ENCODE measurements at places on chromosomes 4 and X.

- DNase-seq = no peak
These were observed 38.5 kb upstream of the PDLIM5 start for GRCh38 chr4:94413085-94413840.

DNA sequence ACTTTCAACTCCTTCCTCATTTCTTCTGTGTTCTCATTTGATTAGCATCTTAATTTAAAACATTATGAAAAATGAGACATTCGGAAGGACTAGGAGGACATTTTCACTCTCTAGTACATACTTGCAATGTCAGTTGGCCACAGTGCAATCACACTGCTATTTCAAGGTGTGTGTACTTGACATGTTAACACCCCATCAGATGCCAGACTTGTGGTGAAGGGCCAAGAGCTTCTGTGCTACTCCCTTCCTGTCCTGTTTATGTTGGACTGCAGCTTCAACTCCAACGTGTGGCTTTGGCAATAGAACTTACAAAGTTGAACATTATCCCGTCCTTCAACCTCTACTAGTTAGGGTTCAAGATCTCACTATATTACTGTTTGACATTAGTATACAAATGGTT lies 221.0 kb downstream of the PALLD start:
- DNase-seq = no peak

DNA sequence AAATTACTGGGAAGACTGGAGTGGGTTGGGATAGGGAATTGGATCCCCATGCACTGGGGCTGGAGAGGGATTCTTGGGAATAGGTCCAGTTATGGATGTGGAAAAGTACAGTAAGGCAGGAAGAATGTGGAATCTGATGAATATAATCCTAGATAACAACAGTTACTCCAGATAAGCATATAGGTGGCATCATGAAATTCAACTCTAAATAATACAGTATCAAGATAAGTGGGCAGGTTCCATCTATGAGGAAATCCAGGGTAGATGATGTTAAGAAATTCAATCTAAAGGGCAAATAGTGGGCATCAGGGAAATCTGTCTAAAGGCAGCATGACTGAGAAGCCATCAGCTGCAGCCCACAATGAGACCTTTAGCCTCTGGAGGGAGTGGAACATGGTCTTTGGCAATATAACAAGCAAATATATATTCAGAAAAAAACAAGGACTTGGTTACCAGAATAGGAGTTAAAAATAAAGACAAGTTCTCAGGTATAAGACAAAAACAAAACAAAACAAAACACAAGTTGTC lies 1.2 kb downstream of the DTHD1 start:
- DNase-seq = no peak

DNA sequence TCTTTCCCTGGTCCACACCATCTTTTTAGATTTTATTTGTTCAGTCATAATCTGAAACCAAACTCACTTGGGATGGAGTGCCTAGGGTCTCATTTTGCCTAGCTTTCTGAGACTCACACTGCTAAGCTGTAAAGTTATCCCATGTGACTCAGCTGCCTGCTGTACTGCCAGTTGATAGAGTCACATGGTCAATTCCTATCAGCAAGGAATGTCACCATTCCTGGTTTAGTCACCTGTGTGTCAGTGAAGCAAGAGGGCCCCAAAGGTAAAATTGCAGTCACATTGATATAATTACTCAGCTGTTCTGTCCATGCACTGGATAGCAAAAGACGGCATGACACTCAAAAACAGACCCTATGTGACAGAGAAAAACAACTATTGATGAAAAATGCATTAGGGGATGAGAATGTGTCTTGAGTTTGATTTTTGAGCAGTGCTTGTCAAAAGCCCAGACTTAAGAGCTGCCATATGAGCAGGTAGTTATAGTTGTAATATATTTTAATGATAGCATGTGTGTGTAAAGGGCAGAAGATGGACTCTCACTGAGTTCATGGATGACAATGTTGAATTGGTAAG lies 413.2 kb downstream of the PPARGC1A start:
- DNase-seq = no peak

GRCh38 chr4:102105983-102106382 lies 239.3 kb downstream of the SLC39A8 start:
- no peak for DNase-seq

- no peak for DNase-seq
These were observed 296.0 kb upstream of the SFRP2 start for GRCh38 chr4:154084864-154085263.

- DNase-seq = no peak
These were observed 327.6 kb upstream of the MAOA start for GRCh38 chrX:43328358-43328946.

- no peak for DNase-seq
These were observed 66.6 kb downstream of the ING2 start for GRCh38 chr4:183571350-183571941.

DNA sequence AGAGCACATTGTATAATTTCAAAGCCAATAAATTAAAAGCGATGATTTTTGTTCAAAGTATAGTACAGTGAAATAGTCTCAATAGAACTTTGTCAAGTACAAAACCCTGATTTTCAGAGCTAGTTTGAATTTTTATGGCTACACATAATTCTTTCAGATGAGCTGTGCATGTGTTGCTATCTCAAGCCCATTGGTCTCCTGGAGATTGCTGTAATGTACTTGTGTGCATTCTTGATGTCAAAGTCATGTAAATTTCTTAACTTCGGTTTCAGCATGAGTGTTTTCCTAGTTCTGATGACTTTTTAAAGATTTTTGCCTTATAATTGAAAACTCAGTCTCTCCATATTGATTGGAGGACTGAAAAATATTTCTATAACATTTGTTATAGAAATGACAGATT lies 200.8 kb downstream of the CEP135 start:
- DNase-seq = no peak

DNA sequence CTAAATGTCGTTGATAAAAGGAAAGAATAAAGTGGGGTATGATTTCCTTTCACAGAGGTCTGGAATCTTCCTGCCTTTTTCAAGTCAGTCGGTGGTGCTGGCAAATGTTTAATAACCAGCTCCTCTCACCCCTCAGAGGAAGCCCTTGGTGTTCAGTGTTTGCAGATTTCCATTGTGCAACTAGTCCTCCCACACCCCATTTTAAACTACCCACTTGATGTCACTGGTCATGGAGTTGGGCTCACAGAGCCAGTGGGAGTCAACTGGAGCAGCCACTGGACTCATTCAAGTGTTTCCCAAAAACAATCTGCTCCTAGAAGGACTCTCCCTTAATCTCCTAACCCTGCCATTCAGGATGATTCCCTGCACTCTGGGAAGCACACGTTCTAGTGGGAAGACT lies 149.2 kb downstream of the PTTG2 start:
- no peak for DNase-seq
